ENCODE measurements at places on chromosomes 13 and 19.
A peak's percentile ranks its signal among the peaks of the same experiment; 100 is the strongest.

GRCh38 chr19:5719274-5719960 lies 529 bp downstream of the LONP1 start:
- peak; percentile 18 for DNase-seq

DNA sequence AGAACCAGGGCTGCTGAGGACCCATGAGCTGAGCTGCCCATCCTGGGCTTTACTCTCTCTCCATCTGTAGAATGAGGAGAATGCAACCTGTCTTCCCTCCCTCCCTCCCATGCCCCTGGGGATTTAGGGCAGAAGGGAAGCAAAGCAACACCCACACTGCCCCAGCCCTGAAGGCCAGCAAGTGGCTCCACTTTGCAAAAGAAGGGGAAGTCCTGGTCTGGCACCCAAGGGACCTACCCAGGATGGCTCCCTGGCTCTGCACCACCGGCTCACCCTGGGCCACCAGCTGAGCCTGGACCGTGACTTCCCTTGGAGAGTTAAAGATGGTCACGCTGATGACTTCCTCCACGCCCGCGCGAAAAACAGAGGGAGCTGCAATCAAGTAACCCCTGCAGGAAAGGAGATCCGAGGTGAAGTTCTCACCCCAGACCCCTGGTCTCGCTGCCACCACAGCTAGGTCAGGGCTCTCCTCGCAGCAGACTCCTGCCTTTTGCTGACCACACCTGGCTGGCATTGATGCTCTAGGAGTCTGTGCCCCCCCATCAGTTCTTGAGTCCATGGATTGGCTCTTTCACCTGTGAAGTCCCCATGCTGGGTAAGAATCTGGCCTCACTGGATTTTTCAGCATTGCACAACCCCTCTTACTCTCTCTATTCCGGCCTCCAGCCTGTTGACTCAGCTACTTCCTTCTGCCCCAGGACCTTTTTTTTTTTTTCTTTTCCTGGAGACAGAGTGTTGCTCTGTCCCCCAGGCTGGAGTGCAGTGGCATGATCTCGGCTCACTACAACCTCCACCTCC lies 4.6 kb downstream of the CPAMD8 start:
- DNase-seq = no peak

DNA sequence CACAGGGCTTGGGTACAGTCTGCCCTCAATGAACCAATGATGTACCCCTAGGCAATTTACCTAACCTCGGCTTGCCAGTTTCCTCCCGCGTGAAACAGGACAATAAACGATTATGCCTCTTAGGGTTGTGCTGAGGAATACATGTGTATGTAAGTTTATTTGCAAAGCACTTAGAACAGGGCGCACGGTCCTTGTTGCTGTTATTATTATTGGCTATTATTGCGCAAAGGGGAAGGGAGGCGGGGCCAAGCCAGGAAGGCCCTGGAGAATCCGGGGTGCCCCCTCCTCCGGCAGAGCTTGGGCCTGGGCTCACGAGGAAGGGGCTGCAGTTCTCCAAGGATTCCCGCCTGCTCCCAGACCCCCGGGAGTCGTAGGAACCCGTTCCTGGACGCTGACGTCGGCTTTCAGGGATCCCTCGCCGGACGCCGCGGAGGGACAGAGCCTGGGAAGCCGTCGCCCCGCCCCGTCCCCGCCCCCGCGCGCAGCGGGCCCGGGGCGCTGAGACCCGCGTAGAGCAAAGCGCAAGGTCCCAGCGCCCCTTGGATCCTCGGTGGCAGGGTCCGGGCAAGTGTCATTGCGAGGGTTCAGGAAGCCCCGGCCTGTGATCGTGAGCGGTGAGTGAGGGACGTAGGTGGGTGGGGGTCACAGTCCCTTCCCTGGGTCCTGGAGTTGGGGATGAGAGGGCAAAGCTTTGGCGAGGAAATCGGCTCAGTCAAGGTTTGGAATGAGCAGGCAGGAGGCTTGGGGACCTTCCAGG lies at the start of gene TMEM91:
TMEM91 (plus strand) TSS at position 293 of the 757 bp plus-strand sequence. CDS start 1,777 bp downstream, outside the sequence.
- DNase-seq = no peak

DNA sequence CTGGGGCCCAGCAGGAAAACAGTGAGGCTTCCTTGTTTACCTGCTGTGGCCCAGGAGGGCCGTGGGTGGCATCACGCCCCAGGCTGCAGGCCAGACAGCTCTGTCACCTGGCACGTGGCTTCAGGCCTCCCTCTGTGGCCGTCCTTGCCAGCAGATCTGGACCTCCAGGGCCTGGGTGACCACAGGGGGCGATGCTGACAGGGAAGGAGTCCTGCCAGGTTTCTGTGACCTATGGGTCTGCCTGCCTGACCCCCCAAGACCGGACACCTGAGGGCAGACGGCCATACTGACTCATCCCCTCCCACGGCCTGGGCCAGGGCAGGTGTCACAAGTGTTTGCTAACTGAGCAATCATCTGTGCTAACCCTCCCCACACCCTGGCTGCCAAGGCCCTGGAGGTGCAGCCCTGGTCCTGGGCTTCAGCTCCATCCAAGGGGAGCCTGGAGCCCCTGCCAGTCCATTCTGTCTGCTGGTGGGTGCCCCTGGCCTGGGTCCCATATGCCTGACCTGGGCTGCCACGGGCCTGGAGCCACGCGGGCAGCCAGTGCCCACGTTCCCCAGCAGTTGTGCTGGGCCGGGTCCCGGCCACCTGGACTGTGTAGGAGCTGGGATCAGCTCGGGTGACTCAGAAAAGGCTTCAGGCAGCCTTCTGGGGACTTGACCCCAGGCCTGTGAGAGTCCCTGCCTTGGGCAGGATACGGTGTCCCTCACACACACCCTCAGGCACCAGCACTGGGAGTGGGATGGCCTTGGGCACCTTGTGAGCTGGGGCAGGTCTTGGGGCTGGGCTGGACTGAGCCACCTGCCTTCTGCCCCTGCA lies 3.7 kb downstream of the CDC34 start:
- DNase-seq = no peak

GRCh38 chr13:99590519-99591011 lies 89.3 kb downstream of the TM9SF2 start:
- no peak for DNase-seq

DNA sequence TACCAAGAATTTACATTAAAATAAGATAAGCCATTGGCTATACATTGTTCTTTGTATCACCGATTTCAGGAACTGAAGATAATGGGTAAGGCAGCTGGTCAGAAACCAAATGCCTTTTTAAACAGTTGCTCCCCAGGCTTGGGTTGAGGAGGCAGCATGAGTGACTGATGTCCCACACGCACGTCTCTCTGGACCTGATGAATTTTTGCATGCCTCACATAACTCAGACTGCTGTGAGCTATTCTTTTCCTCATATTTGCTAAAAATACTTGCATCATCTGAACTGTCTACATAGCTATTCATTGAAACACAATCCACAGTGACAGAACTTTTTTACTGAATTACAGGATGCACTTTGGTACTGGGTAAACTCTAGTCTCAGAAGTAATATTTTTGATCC lies 123.6 kb upstream of the MAB21L1 start:
- DNase-seq = no peak

GRCh38 chr13:40780822-40781401 lies 8.5 kb upstream of the SLC25A15 start:
- no peak for DNase-seq

- DNase-seq = no peak
Measured at GRCh38 chr13:41332829-41333228, 21.8 kb downstream of the NAA16 start.

DNA sequence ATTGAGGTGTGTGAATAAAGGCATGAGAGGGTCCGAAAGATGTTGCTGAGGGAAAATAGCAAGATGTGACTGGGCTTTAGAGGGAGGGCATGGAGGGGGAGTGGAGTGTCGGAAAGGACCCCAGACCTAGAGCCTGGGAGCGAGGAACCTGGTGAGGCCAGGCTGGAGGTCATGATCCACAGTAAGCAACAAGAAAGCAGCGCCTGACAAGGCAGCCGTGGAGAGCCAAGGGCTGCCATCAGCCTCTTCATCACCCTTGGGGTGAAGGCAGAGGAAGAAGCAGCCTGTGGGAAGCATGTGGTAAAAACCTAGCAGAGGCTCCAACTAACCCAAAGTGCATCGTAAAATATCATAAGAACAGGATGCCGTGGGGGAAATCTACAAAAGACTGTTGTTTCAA lies 162.8 kb upstream of the SOX1 start:
- no peak for DNase-seq

DNA sequence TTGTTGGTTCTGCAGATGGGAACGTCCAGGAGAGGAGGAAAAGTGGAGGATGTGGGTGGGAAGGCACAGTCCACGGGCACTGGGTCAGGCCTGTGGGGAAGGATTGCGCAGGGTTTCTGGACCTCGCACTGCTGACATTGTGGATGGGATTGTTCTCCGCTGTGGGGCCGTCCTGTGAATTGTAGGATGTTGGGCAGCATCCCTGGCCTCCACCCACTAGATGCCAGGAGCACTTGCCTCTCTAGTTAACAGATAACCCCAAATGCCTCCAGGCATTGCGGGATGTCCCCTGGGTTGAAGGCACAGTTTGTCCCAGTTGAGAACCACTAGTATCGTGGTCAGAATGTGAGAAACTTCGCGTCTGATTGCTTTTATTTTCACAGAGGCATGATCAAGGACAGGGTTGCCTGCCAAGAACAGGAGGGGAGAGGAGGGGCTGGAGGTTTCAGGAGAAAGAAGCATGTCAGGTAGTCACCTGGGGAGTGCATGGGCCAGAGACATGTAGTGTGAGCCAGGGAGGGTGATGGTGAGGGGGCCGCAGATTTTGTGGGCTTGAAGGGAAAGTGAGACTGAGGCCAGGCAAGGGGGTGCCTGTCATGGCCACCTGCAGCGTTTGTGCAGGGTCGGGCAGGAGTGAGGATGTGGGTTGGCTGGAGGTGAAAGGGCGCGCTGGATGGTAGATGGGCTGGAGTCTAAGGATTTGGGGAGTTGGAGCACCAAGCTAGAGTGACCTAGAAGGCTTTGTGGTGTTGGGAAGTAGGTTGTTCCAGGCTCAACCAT lies 3.2 kb downstream of the ZNF628 start:
- DNase-seq = no peak

- no peak for DNase-seq
Measured at GRCh38 chr13:99659866-99660554, 158.7 kb downstream of the TM9SF2 start.

DNA sequence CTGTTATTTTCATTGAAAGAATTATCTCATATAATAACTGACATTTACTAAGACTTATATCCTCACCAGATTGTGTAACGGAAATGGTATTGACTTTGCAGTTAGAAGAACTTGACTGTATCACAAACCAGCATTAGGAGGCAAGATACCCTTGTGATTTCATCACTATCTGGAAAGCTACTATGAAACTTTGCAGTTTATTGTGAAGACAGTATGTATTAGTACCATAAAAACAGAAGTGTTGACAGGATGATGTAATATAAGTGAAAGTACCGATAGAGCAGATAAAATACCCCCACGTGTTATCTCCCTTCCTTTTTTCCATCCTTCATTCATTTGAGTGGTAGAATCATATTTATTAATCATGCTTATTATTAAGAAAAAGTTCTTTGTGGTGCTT lies 365.7 kb upstream of the KLHL1 start:
- DNase-seq = no peak

DNA sequence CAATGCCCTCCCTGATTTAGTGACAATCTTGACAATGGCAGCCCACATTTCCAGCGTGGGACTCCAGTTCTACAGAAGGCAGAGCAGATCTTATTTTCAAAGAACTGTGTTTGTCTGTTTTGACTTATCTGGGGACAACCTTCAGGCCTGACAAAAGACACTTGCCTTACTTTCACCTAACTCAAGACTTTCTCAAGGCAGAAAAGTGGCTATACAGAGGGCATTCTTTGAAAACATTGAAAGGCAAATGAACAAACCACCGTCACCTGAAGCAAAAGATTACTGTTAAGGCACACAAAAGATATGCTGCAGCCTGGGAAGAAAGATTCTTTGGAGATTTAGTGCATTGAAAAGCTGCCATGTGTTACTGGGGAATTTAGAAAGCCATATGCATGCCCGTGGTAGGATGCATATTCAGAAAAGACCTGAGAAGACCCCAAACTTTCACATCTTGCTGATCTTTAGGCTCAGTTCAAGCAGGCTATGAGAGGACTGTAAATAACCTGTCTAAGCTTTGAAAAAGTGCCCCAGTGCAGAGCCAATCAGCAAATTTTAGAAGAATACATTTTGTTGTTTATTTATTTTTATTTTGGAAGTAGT lies 82.8 kb downstream of the TSC22D1 start:
- no peak for DNase-seq

DNA sequence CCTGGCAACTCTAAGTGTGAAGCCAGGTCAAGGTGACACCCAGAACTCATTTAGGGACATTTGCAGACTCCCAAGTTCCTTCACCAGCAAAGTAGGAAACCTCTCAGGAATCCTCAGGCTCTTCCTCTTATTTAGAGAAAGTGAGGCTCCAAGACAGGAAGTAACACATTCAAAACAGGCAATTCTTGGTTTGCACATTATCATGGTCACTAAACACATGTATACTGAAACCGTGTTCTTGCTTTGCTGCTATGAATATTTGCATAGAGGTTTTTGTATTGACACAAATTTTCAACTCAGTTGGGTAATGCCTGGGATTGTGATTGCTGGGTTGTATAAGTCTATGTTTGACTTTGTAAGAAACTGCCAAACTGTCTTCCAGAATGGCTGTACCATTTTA lies 13.2 kb upstream of the URI1 start:
- DNase-seq = no peak

DNA sequence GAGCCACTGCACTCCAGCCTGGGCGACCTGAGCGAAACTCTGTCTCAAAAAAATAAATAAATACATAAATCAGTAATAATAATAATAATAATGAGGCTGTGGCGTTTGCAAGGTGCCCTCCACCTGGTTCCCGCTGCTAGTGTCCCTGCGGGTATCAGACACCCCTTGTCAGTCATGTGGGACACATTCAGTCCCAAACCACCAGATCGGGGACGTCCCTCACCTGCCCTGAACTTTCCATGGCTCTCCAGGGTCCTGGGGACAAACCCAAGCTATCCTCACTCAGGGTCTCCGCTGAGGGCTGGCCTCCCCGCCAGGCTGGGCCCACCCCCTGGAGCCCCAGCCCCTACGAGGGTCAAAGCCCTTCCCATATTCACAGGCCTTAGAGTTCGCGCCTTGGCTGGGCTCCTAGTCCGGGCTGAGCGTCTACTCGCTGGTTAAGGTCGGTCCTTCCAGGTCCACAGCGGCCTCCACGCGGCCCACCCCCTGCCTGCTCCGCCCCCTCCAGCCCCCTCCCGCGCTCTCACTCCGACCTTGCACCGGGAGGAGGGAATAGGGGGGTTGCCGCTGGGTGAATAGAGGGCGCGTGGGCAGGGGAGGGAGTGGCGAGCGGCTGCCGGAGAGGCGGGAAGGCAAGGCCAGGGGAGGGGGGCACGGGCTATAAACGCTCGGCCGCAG lies 349 bp upstream of the KISS1R start:
- DNase-seq = no peak

DNA sequence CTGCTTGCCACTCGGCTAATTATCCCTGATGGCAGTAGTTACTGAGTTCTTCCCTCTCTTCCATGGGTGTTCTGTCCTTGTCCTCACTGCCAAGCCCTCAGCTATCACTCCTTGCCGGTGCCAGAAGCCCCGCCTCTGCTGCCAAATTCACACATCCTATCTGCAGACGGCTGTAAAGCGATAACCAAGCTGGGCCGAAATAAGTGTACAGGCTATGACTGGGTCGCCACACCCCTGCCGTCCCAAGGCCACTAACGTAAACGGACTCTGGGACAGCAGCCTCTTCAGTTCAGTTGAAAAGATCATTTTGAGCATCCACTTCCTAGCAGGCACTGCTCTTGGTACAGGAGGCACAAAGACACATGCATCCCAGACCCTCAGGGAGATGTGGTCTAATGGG lies 13.3 kb downstream of the SLC7A1 start:
- DNase-seq = no peak

Measured in activated gamma-delta T cell treated with Interleukin-2 at 50 U/mL for 16 hours (primary cell).